ENCODE measurements at places on chromosomes 4 and X.
A peak's percentile ranks its signal among the peaks of the same experiment; 100 is the strongest.

DNA sequence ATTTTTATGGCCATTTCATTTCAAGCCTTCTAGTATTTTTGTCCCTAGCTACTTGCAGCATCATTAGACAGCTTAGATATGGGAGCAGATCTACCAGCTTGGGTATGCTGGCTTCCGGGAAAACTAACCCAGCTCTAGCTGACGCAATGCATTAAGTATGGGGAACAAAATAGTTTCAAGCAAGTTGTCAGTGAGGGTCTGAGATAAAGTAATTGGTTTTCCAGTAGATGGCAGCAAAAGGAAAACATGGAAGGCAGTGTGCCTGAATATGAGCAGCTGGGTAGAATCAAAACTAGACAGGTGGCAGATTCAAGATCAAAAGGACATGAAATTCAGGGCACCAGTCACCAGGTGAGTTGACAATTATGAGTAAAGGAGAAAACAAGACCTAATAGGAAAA is 340.9 kb upstream of the CTSO start:
- DNase-seq, result no peak

GRCh38 chr4:47368211-47368610 is 95.3 kb downstream of the COMMD8 start:
- no peak for DNase-seq

GRCh38 chrX:46713672-46714490 is 45.0 kb downstream of the SLC9A7 start:
- DNase-seq, result no peak

GRCh38 chrX:49972328-49972860 is 50.0 kb downstream of the CLCN5 start:
- DNase-seq, result no peak

GRCh38 chrX:103360092-103360491 is 3.8 kb downstream of the TCEAL9 start:
- DNase-seq, result no peak

DNA sequence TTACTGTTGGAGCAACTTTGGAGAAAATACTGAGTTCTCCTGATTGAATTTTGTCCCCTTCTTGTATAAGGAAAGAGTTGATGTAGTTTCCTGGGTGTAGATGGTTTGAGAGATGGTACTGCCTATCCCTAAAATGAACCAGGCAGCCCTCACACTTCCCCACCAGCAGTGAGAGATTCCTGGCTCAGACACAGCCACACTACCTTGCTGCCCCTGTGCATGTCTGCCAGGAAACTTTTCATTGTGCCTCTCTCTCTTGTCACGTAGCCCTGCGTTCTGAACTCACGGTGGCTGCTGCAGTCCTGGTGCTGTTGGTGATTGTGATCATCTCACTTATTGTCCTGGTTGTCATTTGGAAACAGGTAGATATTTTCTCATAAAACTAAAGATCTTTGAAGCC is 45.2 kb downstream of the PDGFRA start:
- no peak for DNase-seq

GRCh38 chr4:184280591-184281071 is 63.0 kb upstream of the ENPP6 start:
- no peak for DNase-seq

DNA sequence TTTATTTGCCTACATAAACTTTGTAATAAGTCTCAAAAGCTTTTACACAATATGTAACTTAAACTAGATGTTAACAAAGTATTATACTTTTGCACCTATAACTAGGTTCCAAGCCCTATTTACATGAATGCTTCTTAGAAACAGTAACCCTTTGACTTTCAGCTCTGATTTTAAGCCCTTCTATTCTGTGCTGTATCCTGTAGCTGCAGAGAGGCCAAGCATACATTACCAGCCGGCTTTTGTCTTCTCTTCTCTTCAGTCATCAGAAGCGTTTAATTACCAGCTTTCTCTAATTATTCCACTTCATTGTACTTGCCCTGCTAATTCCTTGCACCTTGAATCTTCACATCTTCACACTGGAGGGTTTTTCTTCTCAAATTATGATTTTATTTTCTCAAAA is 403.1 kb downstream of the PDGFC start:
- DNase-seq, result no peak

- no peak for DNase-seq
Measured at GRCh38 chr4:65538571-65538970, 131.7 kb downstream of the EPHA5 start.

DNA sequence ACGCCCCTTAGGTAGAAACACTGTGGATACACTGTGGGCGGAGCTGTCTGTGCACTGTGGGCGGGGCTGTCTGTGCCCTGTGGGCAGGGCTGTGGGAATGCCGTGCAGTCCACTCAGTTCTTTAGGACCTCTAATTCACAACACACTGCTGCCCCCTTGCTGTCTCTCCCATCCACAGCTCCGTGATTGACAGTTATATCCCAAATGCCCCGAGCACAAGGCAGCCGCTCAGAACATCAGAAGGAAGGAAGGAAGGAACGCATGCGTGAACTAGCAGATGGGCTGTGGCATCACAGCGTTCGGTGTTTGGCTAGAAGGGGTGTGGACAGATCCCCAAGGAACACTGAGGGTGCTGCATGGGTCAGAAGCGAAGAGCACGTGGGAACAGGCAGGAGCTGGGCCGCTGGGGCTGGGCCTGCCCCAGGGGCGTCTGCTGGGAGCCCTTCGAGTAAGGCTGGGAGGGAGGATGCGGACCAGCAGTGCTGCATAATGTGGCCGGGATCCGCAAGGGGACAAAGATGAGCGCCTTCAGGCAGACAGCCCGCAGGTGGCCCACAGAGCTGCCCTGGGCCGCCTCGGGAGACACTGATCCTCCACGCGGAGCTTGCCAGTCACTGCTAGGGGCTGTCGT is 29.8 kb downstream of the ACOX3 start:
- peak; percentile 39 for DNase-seq

- DNase-seq, result no peak
Measured at GRCh38 chr4:149857446-149857845, 41.8 kb upstream of the IQCM start.

GRCh38 chrX:76064825-76065224 is 108.0 kb upstream of the PBDC1 start:
- DNase-seq, result no peak

DNA sequence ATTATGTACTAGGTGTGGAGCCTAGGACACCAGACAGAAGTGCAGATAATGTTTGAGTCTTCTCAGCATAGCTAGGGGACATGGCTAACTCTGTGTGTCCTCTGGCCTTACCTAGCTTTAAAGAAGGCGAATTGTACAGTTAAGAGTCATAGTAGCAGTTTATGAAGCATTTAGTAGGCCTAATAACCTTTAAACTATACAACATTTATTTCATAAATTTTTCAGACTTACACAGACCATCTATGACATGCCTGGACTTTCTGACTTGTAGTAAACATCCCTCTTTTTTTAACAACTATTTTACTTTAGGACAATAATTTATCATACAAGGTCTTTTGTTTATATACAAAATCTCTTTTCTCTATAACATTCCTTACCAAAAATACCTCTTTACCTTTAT is 37.4 kb downstream of the ETNPPL start:
- DNase-seq, result no peak

DNA sequence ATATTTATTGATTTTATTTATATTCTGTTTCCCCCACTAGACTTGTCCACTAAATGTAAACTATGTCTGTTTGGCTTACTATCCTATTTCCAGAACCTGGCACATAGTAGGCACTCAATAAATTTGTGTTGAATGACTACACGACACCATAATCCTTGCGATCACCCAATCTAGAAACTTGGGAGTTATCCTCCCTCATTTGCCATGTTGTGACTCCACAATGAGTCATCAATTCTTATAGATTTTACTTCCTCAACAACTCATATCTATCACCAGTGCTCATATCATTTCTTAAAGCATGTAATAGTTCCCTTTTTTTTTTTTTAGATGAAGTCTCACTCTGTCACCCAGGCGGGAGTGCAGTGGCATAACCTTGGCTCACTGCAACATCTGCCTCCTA is 39.9 kb upstream of the VAMP7 start:
- DNase-seq, result no peak

GRCh38 chr4:86481440-86481839 is 112.7 kb upstream of the PTPN13 start:
- no peak for DNase-seq

DNA sequence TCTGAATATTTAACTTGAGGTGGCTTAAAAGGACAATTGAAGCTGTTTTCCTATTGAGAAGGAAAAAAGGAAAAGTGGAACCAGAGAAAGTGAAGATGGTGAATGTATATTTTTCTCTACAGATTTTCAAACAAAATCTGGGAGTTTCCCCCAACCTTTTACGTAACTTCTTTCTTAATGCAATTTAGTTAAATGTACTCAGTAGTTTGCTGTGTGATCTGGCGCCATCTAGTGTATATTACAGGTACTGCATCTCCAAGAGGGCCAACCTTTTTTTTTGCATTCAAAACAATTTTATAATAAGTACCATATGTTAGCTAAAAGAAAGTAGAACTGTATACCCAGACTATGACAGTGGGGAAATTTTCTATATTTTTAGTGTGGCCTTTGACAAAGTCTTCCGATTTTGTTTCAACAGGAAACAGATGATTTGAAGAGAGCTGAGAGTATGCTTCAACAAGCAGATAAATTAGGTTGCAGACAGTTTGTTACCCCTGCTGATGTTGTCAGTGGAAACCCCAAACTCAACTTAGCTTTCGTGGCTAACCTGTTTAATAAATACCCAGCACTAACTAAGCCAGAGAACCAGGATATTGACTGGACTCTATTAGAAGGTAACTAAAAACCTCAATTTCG is 82.0 kb downstream of the PLS3 start:
- no peak for DNase-seq

DNA sequence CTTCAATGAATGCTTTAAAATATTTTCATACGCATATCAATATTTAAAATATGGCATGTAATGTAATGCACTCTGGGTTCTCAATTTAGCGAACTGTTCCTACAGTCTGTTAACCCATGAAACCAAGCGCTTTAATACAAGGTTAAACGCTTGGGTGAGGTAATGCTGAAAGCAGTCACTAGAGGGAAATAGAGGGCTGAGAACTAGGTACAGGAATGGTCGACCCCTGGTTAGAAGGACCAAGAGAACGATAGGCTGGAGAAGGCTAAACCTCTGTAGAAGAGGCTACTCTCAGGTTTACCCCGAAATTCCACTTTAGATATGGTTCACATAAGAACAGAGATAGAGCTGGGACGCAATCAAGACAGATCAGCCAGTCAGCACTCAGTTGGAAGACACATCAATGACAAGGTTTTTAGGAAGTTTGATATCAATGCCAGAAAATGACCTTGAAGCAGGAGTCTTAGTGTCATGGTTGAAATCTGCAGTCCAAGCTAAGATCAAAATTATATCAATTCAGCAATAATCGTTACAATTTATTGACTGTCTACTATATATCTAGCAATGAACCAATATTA is 26.9 kb downstream of the ARSJ start:
- peak; percentile 32 for DNase-seq

DNA sequence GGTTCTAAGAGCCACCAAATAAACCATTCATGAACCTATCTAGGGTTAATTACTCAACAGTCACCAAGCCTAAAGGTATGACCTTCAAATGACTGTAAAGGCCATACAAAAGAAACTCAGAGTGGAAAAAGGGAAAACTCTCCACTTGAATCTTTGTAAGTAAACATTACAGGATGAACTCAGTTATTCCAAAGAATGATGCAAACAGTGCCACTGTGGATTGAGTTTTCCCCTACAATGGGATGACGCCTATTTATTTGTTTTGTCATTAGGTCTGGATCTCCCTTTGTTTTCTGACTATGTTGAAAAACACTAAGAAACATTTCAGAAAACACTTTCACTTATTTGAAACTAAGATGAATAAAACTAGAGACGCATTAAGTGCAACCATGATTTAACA is 12.7 kb downstream of the NUDT6 start:
- DNase-seq, result no peak

GRCh38 chrX:31854716-31855115 is 782.9 kb upstream of the FTHL17 start:
- no peak for DNase-seq

DNA sequence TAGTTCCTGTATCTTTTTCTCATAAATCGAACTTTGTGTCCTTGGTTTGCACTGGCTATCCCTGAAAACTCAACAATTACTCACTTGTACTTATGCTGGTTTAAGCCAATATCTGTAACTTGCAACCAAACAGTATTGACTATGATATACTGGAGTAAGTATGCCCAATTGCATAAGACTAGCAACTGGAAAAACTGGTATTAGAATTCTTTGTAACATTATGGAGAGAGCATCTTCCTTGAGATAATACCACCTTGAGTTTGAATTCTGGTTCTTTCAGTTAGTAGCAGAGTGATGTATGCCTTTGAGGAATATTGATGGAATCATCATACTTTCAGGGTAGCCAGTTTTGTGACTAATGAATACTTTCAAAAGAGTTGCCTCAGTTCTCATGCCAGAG is 28.1 kb downstream of the BMP3 start:
- DNase-seq, result no peak

DNA sequence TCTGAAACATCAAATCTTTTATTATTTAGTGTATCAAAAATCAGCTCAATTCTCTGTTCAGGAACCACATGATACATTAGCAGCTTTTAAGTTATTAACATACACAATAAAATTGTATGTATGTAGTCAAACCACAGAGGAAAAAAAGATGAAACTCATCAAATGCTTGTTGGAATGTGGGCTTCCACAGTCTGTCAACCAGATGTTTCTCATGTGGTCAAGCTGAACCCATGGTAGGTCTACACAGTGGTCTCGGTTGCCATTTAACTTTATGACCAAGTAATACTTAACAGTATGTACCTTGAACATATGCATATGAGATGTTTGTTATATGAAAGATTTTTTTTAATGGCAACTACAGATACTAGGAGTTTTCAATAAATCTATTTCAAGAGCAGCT is 427.8 kb downstream of the IL15 start:
- no peak for DNase-seq

DNA sequence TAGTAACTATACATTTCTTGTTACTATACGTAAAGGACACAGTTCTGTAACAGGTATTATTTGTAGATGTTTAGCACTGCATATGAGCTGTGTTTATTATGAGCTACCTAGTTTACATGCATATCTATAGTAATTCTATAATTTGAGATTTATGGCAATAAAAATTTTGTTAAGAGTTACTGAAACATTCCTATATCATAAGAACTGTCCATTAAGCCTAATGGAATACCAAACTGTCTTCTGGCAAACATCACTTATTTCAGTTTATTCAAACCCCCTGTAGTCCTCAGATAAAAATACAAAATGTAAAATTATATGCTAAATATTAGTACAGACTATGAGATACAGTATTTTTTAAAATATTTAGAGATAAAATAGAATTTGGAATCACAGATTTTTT is 205.2 kb downstream of the ADGRL3 start:
- DNase-seq, result no peak

DNA sequence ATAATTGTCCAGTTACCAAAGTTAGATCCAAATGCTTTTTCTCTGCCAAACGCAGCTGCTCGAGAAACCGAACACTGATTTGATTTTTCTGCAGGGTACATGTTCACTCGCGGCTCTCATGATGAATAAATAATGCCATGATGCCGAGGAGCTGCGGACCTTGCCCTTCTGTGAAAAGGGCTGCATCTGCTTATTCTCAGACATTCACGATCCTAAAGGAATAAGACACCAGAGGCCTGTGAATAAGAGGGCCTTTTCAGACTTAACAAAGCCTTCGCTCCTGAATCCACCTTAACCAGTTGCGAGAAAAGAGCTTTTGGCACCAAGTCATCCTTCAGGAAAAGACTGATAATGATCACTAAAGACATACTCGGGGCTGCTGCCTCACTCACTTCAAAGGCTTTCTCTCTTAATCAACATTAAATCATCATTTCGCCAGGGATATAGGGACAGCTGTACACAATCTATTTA is 147.5 kb downstream of the FBXO8 start:
- no peak for DNase-seq
